ENCODE measurements at places on chromosomes 2 and 18. TPM values are rescaled to one million over a fixed set of nuclear protein-coding genes. Genes with fewer than 3 reads are reported as not detected.

DNA sequence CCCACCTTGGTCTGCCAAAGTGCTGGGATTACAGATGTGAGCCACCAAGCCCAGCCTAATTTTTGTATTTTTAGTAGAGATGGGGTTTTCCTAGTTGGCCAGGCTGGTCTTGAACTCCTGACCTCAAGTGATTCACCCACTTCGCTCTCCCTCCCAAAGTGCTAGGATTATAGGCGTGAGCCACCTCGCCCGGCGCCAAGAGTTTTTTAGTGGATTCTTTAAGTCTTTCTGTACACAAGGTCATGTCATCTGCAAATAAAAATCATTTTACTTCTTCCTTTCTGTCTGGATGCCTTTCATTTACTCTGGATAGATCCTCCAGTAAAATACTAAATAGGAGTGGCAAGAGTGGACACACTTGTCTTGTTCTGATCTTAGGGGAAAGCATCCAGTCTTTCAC, 61.7 kb downstream of the KCMF1 start:
- no peak for DNase-seq

DNA sequence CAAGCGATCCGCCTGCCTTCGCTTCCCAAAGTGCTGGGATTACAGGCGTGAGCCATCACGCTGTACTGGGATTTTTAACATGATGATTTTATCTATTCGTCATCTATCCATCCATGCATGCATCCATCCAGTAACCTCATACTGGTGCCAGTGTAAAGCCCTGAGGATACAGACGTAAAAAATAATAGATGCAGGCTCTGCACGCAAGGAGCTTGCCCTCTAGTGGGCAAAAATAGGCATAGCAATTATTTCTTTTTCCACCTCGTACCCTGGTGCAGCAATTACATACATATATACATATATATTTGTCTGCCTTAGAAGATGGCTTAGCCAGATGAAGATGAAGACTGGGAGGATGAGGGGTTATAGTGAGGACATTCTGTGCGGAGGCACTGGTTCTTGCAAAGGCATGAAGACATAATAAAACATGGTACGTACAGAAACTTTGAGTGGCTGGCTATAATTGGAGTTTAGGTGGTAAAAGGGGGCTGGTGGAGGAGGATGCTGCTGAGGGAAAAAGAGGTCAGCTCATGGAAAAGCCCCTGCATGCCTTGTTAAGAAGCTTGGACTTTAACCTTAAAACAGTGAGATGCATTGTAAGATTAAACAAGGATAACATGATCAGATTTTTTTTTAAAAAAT, 19.6 kb upstream of the RPIA start:
- DNase-seq, result peak; percentile 58

- DNase-seq, result no peak
Observed at GRCh38 chr2:39902103-39902502, 123.0 kb upstream of the THUMPD2 start.

DNA sequence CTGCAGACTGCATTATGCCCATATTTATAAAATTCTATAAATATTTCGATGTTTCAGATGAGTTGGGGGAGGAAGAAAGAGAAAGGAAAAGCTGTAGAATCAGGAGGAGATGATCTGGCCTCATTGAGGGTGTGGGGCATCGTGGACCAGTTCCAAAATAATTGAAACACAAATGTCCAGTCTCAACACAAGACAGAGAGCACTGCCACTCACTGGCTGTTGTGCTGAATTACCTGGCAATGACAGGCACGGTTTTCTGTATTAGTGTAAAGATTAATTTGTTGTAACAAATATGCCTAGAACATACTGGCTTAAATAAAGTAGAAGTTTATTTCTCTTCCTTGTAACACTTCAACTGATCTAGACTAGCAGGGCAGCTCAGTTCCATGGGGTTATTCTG, 24.1 kb downstream of the POLE4 start:
- DNase-seq, result no peak

Gene LRPPRC
- 83.6 TPM for total RNA-seq

Gene COL4A3
- 0.72 TPM for total RNA-seq

Gene MYO5B
- 41.9 TPM for total RNA-seq

Gene AFF3
- 5.2 TPM for total RNA-seq

Gene PSME4
- 35.1 TPM for total RNA-seq

DNA sequence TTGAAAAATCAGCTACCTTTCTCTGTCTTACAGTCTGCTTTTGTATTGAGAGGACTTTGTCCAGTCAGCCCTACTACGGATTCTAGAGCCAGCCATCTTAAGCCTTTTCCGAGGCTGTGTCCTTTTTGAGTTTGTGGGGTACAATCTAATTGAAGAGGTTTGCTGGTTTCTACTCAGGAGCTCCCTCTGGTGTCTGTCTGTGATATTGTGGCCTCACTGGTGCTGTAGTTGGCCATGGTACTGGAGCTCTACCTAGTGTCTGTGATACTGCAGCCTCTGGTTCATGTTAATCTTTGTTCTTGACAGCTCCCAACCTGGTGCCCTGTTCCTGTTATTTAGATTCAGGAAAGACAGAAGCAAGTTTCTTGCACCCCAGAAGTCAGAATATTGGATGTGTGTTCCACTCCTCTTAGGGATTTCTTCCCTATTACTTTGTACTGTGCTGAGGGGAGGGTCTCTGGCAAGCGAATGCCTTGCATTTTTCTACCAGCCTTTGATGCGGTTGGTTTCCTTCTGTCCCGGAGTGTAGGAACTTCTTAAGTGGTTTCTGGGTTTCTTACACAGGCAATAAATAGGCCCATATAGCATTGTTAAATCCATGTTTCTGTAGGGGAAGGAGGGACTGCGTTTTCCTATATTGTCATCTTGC, 78.5 kb downstream of the ACSL3 start:
- DNase-seq, result peak; percentile 65

Gene ELOA2
- total RNA-seq, result not detected

Gene ARHGEF33
- 0.27 TPM for total RNA-seq

Gene BIN1
- 109 TPM for total RNA-seq

Gene LNPK
- total RNA-seq, result 49.2 TPM

Gene REG3G
- total RNA-seq, result not detected

Gene ATOH8
- total RNA-seq, result 2.0 TPM

DNA sequence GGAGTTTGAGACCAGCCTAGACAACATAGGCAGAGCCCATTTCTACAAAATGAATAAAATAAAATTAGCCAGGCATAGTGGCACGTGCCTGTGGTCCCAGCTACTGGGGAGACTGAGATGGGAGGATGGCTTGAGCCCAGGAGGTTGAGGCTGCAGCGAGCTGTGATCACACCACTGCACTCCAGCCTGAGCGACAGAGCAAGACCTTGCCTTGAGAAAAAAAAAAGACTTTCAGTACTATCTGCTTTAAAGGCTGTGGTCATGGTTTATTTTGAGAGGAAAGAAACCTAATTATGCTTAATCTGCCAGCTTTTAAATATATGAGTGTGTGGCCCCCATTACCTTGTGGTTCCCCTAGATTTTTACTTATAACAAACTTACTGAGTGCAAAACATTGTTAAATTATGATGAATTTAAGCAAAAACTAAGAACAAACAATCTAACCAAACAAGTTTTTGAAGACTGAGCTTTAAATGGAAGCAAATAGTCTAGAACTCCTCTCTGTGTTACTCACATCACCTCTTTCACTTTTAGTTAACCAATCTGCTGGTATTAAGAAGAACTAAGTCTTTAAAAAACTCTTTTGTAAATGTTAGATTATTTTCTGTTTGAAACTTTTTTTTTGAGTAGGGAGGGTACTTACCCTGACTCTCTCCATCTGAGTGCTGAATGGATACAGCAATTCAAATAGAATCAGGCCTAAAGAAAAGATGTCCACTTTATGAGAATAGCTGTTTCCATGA, 65.4 kb downstream of the EIF2AK3 start:
- no peak for DNase-seq

DNA sequence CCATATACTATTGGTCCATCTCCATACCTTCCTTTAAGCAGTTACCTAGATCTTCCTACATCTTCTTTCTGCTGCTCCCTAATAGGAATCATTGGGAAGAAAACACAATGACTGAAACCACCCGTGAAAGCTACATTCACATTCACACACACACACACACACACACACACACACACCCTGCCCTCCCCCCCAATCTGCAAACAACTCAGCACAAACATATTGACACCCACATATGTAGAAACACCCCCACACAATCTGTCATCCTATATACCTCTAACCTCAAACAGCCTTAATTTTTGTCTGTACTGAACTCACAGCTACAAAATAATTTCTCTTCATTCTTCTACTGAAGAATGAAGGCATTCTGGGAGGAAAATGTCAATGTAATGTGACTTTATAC, 63.8 kb downstream of the KLF7 start:
- DNase-seq, result no peak

DNA sequence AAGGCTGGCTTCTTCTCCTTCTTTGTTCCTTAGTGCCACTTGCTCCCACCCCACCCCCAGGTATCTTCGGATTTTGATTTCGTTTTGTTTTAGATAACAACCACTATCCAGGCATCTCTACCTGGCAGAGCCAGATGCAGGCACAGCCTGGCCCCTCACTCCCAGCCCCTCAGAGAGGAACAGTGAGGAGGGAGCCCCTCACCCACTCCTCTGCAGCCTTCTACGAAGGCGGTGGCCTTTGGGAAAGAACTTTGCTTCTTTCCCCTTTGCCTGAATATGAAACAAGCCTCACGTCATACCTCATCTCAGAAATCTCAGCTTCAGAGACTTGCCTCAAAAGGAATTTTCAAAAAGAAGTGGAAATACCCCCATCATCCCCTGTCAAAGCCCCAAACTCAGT, 6.3 kb upstream of the CYP26B1 start:
- DNase-seq, result no peak

Gene PASK
- 8.8 TPM for total RNA-seq

Gene C2orf80
- total RNA-seq, result not detected

GRCh38 chr2:43572244-43572643, 23.6 kb downstream of the THADA start:
- no peak for DNase-seq

Gene ELMOD3
- total RNA-seq, result 25.1 TPM

Gene GKN2
- not detected for total RNA-seq

Gene OTOS
- total RNA-seq, result 0.50 TPM

- no peak for DNase-seq
Observed at GRCh38 chr18:49018554-49019445, 68.0 kb upstream of the SMAD7 start.

DNA sequence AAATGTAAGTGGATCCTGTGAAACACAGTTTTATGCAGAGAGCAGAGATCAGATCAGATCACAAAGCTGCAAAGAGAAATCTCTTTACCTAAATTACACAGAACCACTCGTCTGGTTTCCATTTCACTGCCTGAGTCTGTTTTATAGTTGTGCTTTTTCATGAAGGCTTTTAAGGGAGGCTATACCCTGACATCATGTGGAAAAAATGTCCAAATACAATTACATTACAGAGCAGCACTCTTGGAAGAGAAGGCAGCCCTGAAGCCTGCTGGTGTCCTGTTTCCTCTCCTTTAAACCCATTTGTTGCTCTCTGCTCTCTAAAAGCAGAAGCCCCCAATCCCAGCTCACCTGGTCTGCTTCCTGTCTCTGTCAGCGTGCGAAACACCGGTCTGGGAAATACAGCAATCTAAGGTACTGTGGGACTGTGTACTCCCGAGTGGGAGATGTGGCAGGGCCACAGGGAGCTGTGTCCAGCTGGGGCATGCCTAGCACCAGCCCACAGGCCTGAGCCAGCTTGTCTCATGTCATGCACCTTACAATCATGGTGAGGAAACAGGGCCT, 24.8 kb upstream of the ZFP36L2 start:
- DNase-seq, result peak; percentile 76

- DNase-seq, result no peak
Observed at GRCh38 chr2:61044636-61045035, 21.0 kb upstream of the SANBR start.

- DNase-seq, result peak; percentile 73
Observed at GRCh38 chr2:54106631-54107454, 8.6 kb upstream of the ACYP2 start.

DNA sequence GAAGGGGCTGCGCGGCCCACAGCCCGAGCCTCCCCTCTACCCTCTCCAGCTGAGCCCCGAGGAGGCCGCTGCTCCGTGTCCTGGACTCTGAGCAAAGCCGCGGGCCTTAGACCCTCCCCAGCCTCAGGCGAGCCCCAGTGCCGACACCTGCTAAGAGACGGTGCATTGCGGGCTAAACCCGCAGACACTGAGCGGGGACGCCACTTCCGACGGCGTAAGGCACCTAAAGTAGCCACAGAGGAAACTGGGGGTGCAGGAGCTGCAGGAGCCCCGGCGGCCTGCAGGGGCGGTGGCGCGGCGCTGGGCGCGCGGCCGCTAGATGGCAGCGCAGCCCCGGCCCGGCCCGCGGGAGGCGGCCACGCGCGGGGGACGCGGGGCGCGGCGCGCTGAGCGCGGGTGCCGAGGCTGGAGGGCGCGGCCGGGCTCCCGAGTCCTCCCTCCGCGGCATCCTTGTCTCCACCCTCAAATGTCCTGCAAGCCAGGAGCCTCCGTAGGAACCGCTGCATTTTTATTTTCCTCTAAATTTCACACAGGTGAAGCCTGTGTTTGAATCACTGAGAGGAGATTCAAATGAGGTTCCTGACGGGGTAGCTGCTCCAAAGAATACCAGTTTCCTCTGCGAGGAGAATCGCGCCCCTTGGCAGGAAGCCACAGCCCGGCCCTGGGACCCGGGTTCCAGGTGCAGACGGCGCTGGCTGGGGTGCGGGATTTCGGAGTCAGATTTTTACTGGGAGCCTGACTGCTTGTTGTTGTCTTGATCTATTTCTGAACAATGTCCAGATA, 650.5 kb downstream of the GALR1 start:
- peak; percentile 84 for DNase-seq

GRCh38 chr2:42369532-42370229, 8.7 kb upstream of the COX7A2L start:
- peak; percentile 41 for DNase-seq

- DNase-seq, result no peak
Observed at GRCh38 chr2:237629739-237630138, 2.4 kb downstream of the LRRFIP1 start.

Gene CELF4
- 3.2 TPM for total RNA-seq

DNA sequence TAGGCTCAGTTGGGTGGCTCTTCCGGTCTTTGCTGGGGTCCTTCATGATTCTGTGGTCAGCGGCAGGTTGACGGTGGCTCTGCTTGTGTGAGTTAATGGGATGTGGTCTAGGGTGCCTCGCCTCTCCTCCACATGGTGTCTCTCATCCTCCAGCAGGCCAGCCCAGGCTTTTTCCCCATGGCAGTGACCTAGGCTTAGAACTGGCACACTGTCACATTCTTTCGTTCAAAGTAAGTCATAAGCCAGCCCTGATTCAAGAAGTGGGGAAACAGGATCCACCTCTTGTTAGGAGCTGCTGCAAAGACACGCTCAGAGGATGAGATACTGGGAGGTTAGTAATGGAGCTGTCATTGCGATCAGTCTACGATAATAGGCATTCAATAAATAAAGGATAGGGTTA, 46.0 kb upstream of the CTIF start:
- DNase-seq, result no peak
